NCI-H1417 treated with DMSO at 0.1 percent for 48 hours (cell line): ENCODE measurements at places on chromosomes 1 and 21.

DNA sequence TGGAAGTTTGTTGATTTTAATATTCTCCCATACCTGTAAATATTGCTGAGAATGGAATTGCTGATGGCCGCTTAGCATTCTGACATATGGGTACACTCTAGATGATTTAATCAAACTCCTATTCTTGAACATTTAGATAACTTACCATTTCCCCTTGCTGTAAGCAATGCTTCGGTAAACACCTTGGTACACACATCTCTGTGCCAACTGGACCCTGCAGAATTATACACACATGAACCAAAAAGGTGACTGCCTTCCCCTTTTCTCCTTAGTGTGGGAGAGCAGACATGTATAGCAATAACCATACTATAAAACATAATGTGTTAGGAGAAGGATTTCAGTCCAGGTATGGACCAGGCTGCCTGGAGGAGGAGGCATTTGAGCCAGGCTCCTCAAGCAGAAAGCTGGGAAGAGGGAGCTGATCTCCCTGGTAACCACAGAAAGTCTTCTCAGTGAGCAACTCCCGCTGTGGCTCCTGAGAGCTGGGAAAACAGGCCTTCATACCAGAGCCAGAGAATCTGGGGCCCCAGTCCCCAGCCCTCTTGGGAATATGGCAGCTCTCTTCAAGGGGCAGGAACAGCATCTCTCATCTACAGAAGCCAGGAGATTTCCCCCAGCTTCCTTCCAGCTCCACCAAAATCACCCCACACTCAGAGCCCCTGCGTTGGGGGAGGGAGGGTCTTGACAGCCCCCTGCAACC is 33.9 kb upstream of the CSF1 start:
- no peak for DNase-seq

GRCh38 chr1:156176610-156177210 is 17.2 kb upstream of the SLC25A44 start:
- DNase-seq, result no peak

DNA sequence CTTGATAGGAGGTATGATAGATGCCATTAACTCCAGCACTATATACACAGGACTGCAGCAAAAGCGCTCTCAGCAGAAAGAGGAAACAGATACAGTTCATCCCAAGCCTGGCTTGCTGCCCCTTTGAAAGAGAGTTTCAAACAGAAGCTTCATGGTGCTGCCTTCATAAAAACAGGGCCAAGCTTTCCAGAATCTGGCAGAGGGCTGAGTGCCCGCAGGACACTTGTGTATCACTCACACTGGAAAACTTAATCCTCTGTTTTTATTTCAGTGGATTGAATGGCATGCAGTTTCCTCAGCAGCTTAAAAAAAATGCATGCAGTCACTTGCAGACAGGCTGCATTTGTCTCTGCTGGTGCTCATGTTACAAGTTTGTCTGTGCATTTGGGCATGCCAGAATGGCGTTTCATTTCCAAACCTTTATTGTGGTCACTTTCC is 40.4 kb downstream of the KCNJ15 start:
- DNase-seq, result no peak

DNA sequence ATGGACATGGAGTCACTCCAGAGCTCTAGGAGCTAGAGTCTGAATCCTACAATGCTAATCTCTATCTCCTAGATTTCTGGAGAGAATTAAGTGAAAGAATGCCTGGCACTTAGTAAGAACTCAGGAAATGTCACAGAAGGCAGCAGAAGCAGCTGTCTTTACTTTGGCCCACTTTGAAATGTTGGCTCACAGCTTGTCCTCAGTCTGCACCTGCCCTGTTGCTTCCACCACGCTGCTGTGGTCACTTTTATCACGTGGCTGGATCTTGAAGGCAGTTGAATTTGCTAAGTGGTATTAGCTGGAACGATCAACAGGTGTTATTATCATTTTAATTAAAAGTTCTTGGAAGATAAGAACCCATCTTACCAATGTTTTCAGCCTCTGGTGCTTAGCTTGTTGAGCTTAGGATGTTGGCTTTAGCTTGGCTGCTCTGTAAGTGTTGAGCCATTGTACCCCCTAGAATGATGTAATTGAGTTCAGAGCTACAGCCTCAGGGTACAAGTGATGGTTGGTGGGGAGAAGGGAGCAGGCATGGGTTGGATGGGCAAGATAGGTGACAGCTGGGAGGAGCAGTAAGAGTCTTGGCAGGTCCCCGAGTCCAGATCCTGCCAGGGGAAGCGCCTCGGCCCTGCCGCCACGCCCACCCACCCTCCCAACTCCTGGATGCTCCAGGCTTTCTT is 41.9 kb upstream of the EPS8L3 start:
- DNase-seq, result no peak

DNA sequence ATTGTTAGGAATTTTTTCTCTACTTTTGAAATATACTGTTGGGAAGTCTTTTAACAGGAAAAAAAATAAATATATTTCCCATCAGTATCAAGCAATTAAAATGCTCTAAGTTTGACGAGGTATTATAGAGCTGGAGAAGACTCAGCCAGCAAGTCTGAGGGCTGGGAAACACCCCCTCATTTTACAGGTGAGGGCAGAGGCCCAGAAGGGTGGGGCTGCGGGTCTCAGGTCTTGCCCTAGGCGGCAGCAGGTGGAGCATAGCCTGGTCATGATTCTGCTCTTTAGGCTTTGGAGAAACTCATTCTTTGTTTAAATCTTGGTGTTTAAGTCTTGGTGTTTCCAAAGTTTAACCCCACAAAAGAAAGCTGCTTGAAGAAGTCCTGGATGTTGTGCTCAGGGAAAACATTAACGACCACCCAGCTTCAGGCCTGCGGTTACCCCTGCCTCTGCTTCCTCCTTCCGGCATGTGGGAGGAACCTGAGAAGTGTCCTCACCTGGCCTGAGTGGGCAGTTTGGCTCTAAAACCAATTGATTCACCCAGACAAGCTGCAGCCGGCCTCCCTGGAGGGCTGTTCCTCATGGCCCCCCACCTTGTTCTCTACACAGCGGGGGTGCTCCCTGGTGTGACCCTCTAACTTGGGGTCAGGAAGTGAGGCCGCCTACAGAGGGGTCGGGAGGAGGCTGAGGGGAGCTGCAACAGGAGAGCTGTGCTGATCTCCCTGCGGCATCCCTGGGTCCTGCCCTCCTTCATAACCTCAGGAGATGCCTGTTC is 41.7 kb downstream of the OLFML2B start:
- no peak for DNase-seq

- DNase-seq, result no peak
These were observed 30.7 kb downstream of the CNIH4 start for GRCh38 chr1:224387302-224387912.

GRCh38 chr1:231392389-231393131 is 29.5 kb downstream of the EGLN1 start:
- DNase-seq, result no peak

DNA sequence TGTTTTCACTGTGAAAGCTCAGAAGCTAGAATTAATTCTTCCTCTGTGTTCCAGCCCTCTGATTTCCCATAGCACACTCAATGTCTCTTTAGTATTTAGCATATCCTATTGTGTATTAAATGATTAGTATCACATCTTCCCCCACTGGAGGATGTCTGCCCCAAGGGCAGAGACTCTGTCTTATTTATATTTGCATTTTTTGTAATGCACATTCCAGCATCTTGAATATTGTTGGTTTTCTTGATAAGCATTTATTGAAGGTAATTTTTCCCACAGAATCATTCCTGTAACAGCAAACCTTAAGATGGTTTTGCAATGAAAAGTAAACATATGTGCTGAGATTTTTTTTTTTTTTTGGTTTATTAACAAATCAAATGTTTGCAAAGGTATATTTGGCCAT is 34.1 kb downstream of the CENPF start:
- DNase-seq, result no peak

DNA sequence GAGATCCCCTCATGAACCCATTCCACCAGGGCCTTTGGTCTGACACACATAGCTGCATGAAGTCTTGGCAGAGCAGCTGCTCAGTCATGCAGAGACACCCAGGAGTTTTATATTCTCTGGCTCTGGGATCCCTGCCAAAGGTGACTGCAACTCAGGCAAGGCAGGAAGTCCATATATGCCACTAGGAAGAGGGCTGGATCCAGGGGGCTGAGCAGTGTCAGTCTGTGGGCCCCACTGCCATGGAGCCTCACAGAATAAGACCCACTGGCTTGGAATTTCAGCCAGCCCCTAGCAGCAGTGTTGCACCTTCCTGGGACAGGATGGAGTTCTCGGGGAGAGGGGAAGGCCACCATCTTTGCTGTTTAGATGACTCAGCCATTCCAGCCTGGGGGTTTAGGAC is 199.7 kb downstream of the TBX15 start:
- DNase-seq, result no peak

DNA sequence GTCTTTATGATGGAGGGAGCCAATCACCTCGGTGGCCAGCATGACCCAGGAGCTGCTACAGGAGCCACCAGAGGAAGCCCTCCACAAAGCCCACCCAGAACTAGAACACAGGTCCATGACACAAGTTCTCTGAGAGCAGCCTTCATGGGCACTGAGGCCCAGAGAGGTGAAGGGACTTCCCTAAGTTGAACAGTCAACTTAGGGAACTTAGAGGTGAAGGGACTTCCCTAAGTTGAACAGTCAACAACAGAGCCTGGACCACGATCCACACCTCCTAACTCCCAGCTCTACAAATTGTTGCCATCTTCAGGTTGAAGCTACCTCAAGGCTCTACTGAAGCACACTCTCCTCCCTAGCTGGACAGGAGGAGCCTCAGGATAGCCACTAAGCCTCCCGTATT is 132.7 kb downstream of the CCDC185 start:
- DNase-seq, result no peak

GRCh38 chr1:163357378-163357777 is 35.6 kb downstream of the NUF2 start:
- no peak for DNase-seq

GRCh38 chr21:25756190-25756932 is 21.6 kb downstream of the GABPA start:
- DNase-seq, result no peak

DNA sequence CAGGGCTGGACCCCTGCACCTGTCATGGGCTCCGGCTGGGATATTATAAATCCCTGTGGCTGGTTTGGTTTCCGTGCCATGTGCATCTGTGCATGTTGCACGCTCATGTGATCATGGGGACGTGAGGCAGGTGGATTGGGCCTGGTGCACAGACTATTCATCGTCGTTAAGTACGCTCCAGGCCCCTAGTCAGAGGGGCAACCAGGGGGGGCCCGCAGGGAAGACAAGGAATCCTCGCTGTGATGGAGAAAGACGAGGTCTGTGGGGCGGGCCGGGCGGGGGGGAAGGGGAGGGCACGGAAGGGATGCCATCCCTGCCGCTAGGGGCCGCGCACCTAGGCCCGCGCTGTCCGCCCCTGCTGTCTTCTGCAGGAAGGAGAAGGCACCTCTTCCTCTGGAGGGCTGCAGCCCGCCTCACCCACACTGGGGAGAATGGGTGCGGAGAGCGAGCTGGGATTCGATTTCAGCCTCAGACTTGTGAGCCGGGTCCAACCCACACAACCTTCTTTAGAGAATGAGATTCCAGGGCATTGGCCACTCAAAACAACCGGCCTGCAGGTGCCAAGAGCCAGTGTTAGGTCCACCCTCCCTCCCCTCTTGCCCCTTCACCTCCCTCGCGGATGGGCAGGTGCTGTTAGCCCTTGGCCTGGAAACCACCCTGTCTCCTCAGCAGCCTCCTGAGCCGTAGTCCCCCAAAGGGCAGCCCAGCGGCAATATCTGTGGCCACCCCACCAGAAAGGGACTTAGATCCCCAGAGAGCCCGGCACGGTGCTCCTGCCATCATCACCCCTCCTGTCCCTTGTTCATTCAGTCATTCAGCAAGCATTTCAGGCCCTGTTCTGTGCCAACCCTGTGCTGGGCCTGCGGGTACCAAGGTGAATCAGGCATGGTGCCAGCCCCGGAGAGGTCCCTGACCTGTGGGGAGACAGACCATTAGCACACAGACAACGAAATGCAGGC is 950 bp upstream of the LRP8 start:
- no peak for DNase-seq

DNA sequence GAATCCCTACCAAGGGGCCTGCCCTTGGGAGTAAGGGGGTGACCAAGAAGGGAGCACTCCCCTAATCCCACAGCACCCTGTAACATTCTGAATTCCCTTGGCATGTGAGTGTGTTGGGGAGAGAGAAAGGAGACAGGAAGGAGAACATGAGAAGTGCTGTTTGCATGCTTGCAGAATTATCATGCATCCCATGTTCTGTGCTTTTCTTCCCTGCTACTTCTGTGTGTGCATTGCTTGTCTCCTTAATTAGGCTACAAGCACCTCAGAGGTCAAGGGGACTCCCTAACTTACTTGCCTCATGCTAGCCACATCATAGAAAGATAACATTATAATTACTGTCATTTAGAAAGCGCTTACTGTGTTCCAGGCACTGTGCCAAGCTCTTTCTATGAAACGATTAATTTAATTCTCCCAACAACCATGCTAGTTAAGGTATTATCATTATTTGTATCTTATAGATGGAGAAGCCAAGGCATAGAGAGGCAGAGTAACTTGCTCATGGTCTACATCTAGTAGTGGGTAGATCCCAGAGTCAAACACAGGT is 11.1 kb downstream of the NOS1AP start:
- DNase-seq, result no peak

- DNase-seq, result no peak
These were observed 36.9 kb downstream of the C2CD2 start for GRCh38 chr21:41916888-41917433.

- DNase-seq, result no peak
These were observed 12.2 kb upstream of the RAB4A start for GRCh38 chr1:229258757-229259060.

- no peak for DNase-seq
These were observed 56.1 kb downstream of the SKI start for GRCh38 chr1:2283991-2284895.

GRCh38 chr1:33442141-33442540 is 11.2 kb upstream of the PHC2 start:
- no peak for DNase-seq

- DNase-seq, result no peak
These were observed 1827.0 kb downstream of the MRPL39 start for GRCh38 chr21:23780326-23780725.

GRCh38 chr1:182484531-182485257 is 34.7 kb downstream of the RGSL1 start:
- no peak for DNase-seq

DNA sequence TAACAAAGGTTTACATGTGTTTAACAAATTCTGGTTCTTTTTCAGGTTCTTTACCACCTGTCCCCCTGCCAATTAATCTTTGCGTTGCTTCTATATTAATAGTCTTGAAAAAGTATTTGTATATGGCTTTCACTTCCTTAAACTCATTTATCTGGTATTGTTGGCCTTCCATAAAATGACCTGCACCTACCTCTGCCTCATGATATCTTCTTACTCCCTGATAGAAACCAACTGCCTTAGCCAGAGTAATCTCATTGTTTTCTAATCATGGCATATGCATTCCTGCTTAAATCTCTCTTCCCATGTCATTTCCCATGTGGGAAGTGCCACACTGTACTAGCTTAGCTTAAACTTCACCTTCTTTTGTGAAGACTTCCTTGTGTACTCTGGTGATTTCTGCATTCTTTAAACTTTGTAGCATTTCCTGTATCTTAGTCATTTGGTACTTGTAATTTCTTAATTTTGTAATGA is 8.7 kb downstream of the SMG7 start:
- DNase-seq, result no peak

GRCh38 chr21:33587792-33588484 is 546 bp downstream of the DONSON start:
- DNase-seq, result no peak
